ENCODE measurements at places on chromosomes 1 and 21.

GRCh38 chr1:25572708-25573590 lies 29.5 kb downstream of the LDLRAP1 start:
- DNase-seq = no peak

- no peak for DNase-seq
Observed at GRCh38 chr21:29719521-29719920, 220.3 kb downstream of the GRIK1 start.

DNA sequence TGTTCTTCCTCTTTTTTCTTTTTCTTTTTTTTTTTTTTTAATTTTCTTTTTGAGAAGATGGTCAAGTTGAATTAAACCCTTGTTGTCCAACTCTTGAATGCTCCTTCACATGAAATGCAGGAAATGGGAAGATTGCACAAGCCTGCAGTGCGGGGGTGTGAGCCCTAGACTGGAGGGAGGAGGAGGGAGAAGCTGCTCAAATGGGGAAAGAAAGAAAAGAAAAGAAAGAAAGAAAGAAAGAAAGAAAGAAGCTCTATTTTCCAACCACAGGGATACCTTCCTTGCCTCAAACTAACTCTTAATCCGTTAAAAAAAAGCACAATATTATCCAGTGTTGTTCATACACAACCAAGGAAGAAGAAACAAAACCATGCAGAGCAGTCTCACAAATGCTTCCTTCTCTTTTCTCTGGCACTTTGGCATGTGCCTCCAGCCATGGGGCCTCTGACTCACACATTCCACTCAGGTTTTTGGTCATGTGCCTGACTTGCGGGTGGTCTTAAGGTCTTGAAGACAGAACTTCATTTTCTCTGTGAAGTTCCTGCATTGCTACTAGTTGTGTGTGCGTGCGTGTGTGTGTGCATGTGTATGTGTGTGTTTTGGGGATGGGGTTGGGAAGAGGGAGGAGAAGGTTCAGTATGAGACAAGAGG lies 276.1 kb downstream of the RPS6KC1 start:
- no peak for DNase-seq

GRCh38 chr1:7373876-7374562 lies 397.1 kb upstream of the VAMP3 start:
- no peak for DNase-seq

GRCh38 chr1:104468282-104468681 lies 718.6 kb downstream of the AMY1C start:
- no peak for DNase-seq

Data from activated CD8-positive, alpha-beta memory T cell treated with anti-CD3 and anti-CD28 coated beads for 1 hour (primary cell).